Stimulated activated CD4-positive, alpha-beta T cell treated with anti-CD3 and anti-CD28 coated beads, Interleukin-1b, Interleukin-23, amount 100 ng/mL, for 1 hour (primary cell): ENCODE measurements at places on chromosomes 1 and 21.

GRCh38 chr1:172826096-172826741 is 167.3 kb downstream of the FASLG start:
- no peak for DNase-seq

DNA sequence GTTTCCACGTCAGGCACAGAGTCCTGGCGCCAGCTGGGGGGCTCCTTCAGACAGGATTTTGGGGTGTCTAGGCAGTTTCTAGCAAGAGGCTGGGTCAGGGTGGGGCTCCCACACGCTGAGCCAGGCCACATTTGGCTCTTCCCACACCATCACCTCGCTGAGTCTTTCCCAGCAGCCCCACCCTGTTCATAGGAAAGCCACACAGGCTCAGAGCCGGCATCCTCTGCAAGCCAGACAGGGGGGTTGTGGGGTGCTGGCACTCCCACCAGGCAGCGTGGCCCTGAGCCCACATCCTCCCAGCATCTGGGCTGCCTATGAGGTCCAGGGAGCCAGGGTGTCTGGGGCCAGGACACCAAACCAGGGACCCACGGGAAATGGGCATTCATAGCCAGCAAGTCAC is 2.8 kb upstream of the GPR153 start:
- DNase-seq = no peak

- no peak for DNase-seq
Measured at GRCh38 chr1:89089962-89090361, 25.0 kb upstream of the GBP1 start.

- no peak for DNase-seq
Measured at GRCh38 chr1:12147201-12147701, 19.5 kb upstream of the TNFRSF1B start.

GRCh38 chr1:245765230-245766000 is 610.6 kb downstream of the KIF26B start:
- no peak for DNase-seq

DNA sequence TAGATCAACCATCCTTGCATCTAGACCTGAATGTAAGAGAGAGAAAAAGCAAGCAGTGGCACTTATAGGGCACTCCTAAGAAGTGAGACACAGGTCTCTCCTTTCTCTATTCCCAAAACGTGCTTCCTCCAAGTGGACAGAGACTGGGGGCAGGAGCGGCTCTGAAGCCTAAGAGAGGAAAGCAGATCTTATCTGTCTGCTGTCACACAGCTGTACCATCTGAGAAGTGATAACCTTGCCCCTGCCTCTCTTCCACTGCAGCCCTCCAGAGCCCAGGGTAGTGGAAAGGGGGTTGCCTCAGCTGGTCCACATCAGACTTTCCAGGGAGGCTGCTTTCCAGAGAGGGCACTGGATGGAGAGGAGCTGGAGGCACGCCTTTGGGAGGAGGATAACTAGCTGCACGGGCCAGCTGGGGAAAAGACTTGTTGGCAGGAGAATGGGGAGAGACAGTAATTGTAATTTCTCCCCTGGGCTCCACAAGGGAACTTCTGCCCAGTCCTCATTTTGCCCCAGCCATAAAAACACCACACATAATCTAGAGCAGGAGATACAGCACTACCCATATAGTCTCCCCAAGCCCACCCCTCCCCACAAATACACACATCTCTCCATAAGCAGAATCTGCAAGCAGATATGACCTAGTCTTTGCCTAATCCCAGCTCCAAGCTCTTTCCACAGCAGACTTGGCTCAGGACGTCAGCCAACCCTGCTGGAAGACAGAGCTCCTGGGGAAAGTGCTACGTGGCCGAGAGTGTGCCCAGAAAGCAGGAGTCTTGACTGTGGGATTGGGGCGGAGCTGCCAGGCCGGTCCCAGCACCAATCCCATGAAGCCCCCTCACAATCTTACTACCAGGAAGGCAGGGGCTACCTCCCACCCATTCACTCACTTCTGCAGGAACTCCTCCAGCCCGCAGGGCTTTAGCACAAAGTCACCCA is 31.2 kb downstream of the PIK3C2B start:
- no peak for DNase-seq
